ENCODE measurements at places on chromosomes 3 and 15. TPM values are rescaled to one million over a fixed set of nuclear protein-coding genes. Genes with fewer than 3 reads are reported as not detected.

The EIF4E3 gene
- total RNA-seq: 23.7 TPM

The ATP10A gene
- 14.1 TPM for total RNA-seq

The CYP11A1 gene
- total RNA-seq: 1.3 TPM

The LIPH gene
- total RNA-seq: not detected

- DNase-seq: no peak
Measured at GRCh38 chr3:30686799-30687198, 80.4 kb downstream of the TGFBR2 start.

- DNase-seq: no peak
Measured at GRCh38 chr3:86793786-86794185, 197.2 kb downstream of the VGLL3 start.

DNA sequence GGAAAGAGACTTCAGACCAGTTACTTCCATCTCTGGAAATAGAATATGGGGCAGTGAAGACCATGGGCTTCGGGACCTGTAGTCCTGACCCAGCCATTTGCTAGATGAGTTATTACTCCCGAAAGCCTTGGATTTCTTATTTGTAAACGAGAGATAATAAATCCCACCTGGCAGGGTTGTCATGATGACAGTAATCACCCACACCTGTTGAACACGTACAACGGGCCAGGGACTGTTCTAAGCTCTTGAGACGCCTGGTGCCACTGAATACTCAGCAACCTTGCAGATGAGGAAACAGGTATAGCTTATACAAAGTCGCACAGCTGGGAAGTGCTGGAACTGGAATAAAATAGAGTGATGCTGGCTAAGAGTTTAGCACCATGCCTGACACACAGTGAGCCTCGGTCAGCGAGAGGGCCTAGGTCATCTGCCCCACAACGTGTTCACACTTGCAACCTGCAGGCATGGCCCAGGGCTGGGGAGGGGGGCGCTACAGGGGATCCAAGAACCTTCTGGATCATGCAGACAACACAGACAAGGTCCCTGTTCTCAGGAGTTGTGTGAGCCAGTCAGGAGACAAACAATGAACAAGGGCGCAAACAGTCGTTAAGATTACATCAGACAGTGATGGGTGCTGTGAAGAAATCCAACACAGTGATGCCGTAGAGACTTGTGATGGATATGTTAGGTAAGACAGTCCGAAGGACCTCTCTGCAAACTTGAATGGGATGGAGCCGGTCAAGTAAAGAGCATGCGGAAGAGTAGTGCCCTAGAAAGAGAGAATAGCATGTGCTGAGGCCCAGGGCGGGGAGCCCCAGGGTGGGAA, 89.2 kb downstream of the CORO2B start:
- no peak for DNase-seq

GRCh38 chr3:117856354-117856753, 1146.8 kb downstream of the TUSC7 start:
- DNase-seq: no peak

DNA sequence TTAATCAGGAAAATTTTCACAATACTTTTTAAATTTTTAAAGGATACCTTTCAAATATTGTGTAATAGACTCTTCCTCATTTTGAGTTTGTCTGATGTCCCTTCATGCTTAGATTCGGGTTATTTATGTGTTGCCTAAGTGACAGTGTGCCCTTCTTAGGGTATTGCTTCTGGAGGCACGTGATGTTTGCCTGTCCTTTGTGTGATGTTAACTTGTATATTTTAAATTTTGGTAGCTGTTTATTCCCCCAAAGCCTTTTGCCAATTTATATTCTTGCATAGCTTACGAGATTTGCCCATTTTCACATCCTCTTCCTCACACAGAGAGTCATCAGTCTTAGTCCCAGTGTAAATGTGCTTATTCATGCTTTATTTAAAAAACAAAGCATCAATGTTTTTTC, 433.1 kb downstream of the EPHB1 start:
- no peak for DNase-seq

DNA sequence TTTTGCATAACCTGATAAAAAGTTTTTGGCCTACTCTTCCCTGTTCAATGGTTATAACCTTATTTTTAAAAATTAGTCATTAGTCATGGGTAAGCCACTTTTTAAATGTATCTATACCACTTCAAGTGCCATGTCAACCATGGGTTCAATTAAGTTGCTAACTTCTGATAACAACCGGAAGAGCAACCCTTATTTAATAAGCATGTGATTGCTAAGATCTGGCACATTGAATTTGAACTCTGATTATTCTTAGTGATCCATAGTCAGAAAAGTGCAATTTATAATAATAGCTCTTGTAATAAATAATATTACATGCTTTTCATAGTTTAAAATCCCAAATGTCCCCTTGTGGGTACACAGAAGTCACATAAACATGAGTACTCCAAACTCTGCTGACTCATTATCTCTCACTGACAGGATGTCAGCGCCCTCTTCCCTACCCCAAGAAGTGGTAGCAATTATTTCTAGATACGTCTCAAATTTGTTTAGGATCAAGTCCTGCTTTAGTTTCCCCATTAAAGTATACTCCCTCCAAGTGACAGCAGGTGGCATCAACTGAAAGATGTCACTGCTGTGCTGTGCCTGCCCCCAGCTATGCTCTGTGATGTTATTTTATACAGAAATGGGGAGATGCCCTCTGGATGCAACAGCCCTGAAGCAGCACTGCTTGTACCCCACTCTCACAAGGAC, 18.6 kb downstream of the SAMD7 start:
- no peak for DNase-seq

- no peak for DNase-seq
Measured at GRCh38 chr3:195040094-195040493, 230.9 kb downstream of the XXYLT1 start.

- no peak for DNase-seq
Measured at GRCh38 chr3:38099518-38099917, 37.4 kb downstream of the ACAA1 start.
